ENCODE measurements at places on chromosomes 2 and 18.

GRCh38 chr2:45652090-45653031, 886 bp downstream of the PRKCE start:
- DNase-seq: peak; percentile 72

DNA sequence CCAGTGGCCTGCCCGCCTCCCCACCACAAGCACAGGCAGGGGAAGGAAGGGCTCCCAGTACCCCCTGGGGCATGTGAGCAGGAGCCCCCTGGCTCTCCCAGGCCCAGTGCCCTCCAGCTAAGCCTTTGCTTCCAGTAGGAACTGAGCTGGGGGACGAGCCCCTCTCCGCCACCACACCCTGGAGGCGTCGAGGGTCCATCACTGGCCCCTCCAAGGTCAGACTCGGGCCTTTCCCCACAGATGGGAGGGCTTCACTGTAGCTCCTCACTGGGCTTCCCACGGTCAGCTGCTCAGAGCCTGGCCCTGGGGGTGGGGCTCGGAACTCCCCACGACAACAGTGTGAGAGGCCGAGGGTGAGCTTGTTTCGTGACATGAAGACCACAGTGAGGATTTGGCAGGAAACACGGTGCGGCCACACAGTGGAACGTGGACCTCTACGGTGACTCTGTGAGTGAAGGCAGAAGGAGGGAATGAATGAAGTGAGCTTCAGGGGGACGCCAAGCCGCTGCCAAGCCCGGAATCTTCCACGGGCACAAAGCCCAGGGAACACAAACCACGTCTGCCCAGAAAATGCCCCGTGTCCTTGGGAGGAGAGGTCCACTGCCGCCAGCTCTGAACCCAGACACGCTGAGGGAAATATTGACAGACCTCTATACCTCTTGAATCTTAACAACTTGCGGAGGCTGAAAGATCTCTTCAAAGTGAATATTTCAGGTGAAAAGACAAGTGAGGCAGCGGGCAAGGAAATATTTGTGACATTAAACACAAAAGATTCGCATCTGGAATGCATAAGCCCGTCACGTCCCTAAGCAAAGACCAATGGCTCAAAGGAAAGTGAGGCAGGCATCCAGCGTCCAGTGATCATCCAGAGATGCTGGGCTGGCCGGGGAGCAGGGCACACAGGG, 144.8 kb upstream of the GPC1 start:
- no peak for DNase-seq

GRCh38 chr2:58055033-58055786, 8.6 kb downstream of the VRK2 start:
- no peak for DNase-seq

GRCh38 chr2:234245945-234246344, 195.4 kb downstream of the SPP2 start:
- DNase-seq: no peak

DNA sequence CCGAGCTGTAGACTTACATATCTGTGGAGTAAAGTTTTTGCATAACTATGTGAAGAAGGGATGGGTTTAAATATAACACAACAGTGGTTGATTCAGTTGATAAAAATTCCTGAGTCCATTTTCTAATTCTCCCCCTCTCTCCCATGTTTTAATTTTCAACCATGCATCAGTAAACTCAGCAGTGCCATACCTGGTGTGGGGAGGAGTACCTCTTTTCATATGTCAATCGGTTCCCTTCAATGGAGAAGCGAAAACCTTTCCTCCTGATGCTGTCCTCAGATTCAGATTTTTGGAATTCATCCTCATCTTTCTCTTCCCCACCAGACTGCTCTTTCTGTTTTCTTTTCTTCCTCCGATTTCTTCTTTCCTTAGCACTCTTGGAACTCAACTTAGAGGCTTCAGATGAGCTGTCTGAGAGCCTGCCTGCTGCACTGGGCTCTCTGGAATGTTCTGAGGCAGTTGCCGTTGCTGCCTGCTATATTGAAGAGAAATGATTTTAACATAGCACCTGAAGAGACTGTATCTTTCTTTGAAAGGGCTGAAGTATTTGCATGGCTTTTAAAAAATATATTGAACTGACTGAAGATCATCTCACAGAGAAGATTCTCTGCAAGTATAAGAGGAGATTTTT, 82.9 kb downstream of the SCN1A start:
- DNase-seq: no peak

- DNase-seq: no peak
These were observed 404.4 kb downstream of the SOCS6 start for GRCh38 chr18:70693246-70693645.

DNA sequence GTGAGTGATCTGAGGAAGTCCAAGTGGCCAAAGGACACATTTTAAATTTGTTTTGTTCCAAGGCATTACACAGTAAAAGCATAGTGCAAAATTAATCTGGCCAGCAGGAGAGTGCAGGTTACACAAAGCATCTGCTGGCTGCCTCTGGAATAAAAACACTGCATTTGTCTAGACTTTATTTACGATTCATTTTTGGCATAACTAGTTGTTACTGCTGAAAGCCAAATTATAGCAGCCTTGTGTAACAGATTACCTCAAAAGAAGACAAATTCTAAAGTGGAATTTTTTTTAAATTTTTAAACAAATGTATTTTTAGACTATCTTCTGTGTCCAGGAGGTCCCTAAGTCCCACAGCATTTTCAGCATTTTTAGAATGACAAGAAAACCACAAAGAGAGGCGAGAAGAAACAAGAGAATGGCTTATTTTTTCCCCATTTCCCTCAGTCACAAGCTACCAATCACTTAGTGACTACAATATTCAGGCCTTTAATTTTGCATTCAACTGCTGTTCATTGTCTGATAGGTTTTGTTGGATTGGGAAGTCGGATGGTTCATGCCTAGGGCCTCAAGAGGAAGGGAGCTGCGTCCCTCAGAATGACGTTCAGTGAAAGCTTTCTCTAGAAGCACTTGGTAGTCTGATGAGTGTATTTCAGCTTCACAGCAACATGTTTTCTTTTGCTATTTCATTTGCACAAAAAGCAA, 46.0 kb downstream of the TMEFF2 start:
- DNase-seq: no peak

GRCh38 chr2:58137221-58137620, 90.6 kb downstream of the VRK2 start:
- no peak for DNase-seq

- DNase-seq: no peak
These were observed 1615.3 kb upstream of the ZEB2 start for GRCh38 chr2:146135245-146135644.

GRCh38 chr2:69190743-69191404, 177.9 kb downstream of the ANTXR1 start:
- no peak for DNase-seq

DNA sequence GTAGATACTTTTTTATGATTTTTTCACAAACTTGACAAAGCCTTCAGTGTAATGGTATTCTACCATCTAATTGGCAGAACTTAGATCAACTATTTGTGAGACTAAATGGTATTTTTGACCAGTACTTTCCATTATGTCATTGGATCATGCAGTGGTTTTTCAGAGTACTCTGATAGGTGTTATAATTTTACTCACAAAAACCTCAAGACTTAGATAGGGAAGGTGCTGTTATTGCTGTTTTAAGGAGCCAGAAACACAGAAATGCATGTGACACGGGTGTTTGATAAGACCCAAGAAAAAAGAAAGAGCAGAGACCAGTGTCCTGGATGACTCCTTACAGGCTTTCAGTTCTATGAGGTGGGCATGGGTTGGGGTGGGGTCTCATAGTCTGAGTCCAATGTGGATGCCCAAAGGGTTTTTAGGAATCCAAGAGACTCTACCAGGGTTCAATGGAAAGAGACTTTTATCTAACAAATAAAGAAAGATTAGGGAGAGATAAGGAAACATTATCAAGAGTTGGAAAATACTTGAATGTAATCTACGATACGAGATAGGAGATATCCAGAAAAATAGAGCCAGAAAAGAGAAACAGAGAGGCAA, 31.3 kb downstream of the SP140 start:
- DNase-seq: no peak

- DNase-seq: no peak
These were observed 840.9 kb downstream of the GALR1 start for GRCh38 chr18:78090584-78090983.

DNA sequence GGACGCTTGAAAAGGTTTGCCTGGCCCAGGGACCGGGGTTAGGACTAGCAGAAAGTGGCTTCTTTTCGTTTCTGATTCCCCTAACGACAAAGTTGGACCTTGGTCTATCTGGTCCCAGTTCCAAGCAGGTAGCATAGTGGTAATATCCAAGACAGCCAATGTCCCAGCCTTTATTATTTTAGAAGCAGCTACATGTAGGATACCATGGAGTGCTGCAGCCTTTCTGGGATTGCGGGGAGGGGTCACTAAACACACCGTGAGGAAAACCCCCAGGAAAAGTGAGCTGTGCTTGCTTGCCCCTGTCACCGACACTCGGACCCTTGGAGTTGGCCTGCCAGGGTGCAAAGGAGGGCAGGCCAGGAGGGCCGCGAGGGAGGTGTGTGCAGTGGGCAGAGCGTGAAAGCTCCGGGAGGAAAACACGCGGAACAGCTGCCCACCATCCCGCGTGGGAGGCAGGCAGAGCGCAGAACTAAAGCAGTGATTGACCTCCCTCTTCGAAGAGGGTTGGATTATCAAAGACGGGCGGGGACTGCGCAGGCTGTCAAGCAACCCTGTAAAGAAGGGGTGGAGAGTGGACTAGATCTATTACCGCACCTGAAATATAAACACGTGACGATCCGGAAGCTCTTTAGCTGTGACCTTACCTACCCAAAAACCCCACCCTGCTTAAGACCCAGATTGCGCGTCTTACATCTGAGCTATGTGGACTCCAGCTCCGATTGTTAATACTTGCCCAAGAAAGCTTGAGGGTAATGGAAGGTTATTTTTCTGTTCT, 624 bp upstream of the MAP4K3 start:
- peak; percentile 44 for DNase-seq

DNA sequence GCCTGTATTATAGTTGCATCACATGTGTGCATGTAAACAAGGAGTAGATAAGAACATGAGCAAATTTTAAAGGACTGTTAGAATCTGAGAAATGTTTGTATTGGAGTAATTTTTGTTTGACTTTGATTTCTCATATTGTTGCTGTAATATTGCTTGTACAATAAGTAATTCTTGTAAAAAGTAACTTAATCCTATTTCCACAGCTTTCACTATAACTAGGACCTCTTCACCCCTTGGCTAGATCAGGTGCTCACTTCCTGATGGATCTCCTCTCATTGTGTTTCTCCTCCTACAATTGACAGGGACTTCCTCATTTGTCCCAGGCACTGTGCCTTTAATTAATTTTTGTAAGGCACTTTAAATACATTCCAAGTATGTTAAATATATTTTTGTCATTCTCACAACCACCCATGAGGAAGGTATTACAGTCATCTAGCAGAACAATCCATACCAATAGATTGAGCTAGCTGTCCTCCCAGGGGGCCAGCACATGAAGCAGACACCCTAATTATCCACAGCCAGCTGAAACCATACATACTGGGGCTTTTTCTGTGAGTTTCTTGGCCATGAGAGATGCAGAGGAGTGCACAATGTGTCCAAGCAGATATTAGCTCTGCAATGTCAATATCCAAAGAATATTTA, 359.5 kb upstream of the ACVR2A start:
- DNase-seq: no peak

- no peak for DNase-seq
These were observed 28.0 kb upstream of the FOSL2 start for GRCh38 chr2:28364610-28365009.

GRCh38 chr18:33741760-33742159, 163.7 kb downstream of the ASXL3 start:
- no peak for DNase-seq

DNA sequence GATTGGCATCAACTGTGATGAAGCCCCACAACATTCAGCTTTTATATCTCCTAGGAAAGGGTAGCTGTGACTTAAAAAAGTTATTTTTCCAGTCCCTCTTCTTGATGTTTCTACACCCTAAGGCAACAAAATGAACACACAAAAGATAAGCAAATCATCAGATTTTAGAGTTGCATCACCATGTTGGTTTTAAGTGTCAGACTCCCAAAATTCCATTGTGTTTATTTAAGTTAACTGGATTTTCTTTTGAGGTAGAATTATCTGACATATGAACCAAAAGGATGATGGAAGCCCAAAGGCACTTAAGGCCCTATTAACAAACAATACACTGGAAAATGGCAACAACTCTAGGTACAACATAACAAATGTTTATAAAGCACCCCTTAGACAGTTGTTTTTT, 261.7 kb upstream of the SLC39A10 start:
- DNase-seq: no peak

DNA sequence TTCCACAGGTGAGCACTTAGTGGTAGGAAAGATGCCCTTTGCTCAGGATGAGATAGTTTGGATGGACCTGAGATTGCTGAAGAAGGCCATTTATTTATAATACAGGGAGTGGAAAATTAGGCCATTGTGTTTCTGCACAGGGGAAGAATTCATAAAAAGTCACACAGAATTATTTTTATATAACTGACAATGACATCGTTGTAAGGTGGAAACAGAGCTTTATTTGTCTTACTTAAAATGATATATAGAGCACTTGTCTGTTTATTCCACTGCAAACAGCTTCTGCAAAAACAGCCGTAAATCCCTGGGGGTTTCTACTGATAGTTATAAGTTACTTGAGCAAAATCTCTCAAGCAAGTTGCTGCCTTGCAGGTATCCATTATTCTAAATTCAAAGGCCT, 158.1 kb upstream of the ZNF521 start:
- DNase-seq: no peak

- no peak for DNase-seq
These were observed 15.5 kb downstream of the GEMIN6 start for GRCh38 chr2:38793511-38793910.

DNA sequence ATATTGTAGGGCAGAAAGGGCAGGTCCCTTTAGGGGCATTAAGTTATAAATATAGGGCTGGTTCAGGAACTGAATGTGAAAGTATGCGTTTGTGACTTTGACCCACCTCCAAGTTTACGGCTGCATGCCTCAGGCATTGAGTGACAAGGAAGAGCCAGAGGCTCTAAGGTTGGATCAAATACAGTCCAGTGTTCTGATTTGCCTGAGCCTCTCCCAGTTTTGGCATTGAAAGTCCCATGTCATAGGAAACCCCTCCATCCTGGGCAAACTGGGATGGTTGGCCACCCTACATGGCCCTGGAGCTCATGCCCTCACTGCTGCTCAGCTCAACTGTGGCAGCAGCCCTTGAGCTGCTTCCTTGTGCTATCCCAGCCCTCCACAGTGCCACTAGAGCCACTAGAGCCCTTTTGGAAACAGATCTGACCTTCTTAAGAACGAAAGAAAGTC, 29.9 kb downstream of the HK2 start:
- DNase-seq: no peak

DNA sequence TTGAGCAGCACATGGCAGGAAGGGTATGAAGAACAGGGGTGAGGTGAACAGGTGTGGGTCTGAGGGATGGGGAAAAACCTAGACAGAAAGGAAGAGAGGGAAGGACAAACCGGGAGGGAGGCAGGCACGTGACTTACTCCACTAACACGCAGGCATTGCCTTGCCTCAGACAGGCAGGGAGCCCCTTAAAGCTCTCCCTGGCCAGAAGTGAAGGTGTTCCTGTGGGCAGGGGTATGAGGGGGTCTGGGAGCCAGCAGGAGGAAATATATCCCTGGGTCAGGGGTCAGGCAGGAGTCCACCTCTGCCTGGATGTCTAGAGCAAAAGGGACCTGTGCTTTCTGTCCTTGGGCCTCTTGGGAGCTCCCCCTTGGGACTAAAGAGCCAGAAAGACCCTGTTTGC, 135.3 kb upstream of the EPAS1 start:
- DNase-seq: no peak
